Hepatocyte (in vitro differentiated cells): ENCODE measurements at places on chromosomes 1 and 21. TPM values are rescaled to one million over a fixed set of nuclear protein-coding genes. Genes with fewer than 3 reads are reported as not detected.

ECM1 gene
- 1.0 and 3.0 TPM in 2 replicates for total RNA-seq

DNA sequence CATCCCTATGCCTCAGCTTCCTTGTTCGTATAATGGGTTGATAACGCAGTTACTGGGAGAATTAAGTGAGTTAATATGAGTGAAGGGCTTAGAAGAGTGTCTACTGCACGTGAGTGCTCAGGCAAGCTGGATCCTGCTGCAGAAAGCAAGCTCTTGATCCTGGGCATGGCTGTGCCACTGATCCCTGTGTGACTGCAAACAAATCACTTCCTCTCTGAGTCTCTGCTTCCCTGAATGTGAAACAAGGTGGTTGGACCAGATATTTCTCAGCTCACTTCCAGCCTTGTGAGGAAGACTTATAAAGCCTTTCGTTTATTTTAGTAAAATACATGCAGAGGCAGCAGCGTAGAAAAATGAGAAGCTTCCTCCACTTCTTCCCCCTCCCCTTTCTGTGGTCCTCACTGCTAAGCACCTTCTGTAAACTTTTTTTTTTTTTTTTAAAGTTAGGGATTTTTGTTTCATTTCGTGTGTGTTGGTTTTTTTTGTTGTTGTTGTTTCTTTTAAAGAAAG is 13.8 kb downstream of the PSEN2 start:
- no peaks in the 10 kb centered on the region for H3K27me3 ChIP-seq
- no peak overlapping the region for H3K27ac ChIP-seq
- no peak for DNase-seq
- H3K4me1 ChIP-seq: no peaks in the 10 kb centered on the region

LINGO4 gene
- not detected in 2 replicates for total RNA-seq

DNA sequence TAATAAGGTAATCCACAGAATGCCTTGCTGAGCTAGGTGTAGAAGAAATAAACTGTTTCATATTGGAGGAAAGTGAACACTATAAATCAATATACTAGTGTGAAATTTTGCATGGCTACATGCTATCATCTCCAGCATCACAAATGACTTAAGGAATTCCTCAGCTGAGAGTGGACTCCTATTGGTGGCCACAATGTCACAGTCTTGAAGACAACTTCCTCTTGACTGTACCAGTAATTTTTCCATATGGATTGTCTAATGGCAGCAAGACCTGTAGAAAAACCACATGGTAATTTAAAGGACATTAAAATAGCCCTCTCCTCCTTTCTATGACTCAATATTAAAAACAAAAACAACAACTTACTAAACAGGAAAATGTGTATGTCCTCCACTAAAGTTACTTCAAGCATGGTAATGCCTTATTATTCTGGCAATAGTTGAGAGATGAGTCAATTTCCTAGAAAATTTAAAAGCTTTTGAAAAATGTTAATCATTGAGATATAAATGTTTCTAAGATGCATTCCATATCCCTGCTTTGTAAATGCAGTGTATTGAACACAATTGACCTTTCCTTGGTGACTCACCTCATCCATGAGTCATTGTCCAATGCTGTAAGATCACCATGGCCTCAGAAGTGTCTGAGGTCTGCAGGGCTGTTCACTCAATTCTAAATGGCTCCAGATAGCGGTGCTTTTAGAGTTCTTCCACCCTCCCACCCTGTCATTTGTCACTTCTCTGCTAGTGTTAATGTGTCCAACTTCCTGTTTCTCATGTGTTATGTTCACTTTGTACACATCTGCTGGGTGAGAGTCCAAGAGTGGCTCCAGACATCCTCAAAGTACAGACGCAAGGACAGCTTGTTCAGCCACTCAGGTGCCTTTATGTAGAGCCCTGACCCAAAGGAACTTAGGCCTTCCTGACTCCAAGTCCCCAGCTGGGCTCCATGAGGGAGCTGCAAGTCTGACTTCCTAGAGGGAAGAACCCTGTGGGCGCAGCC is 32.8 kb upstream of the DNASE2B start:
- no peak overlapping the region for H3K4me3 ChIP-seq
- DNase-seq: peak; percentile 64

GRCh38 chr1:17640393-17640792 is 100.9 kb downstream of the ARHGEF10L start:
- H3K27me3 ChIP-seq: no peaks in the 10 kb centered on the region
- no peak overlapping the region for H3K27ac ChIP-seq
- H3K36me3 ChIP-seq: no peaks in the 10 kb centered on the region
- no peaks in the 10 kb centered on the region for H3K4me1 ChIP-seq
- no peak overlapping the region for H3K4me3 ChIP-seq

CACYBP gene
- total RNA-seq: 81.7 and 100 TPM in 2 replicates
